ENCODE measurements at places on chromosomes 1 and 21.
A peak's percentile ranks its signal among the peaks of the same experiment; 100 is the strongest.

- no peak for DNase-seq
Observed at GRCh38 chr1:42824481-42825035, 7.4 kb upstream of the SVBP start.

DNA sequence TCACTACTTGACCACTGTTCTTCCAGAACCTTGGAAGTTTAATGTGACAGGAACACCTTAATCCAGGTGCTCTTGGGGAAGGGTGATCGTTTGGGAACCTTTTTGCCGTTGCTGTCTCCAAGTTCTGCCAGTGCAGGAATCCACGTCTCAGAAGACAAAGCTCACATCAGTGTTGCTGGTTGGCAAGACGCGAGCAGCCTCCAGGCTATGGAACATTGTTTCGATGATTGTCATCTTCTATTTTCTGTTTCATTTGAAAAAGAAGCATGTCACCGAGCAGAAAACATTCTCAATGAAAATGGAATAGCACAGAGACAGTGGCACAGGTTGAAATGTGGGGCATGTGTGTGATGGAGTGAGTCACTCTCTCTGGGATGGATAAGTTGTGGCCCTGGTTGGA is 11.7 kb downstream of the STUM start:
- DNase-seq: no peak

DNA sequence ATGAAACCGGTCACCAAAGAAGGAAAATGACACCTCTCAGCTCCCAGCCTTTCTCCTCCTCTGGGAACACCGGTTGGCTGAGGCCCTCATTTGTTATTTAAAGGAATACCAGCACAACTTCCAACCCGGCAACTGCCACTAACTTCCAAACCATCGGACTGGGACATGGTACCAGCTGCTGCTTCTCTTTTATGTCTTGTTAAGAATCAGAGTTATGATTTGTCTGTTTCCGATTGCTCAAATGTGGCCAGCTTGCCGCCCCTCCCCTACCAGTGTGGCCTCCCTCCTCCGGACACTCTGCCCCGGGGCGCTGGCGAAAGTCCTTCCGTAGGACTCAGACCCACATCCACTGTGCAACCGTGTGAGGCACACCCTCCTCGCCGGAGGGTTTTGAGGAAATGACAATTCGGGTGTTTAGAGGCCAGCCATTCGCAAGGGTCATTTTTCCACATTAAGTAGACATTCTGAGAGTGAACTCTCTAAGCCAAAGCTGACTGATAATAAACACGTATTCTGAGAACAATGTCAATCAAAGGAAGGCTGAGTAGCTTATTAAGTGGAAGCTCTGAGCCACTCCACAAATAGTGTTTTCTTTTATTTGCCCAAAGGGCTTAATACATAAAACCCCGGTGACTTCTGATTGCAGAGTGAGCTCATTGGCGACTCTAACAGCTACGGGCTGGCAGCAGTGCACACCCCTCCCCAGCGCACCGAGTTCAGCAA is 5.5 kb downstream of the RIPK4 start:
- DNase-seq: no peak

- DNase-seq: no peak
Observed at GRCh38 chr1:109947582-109948284, 36.8 kb upstream of the AHCYL1 start.

DNA sequence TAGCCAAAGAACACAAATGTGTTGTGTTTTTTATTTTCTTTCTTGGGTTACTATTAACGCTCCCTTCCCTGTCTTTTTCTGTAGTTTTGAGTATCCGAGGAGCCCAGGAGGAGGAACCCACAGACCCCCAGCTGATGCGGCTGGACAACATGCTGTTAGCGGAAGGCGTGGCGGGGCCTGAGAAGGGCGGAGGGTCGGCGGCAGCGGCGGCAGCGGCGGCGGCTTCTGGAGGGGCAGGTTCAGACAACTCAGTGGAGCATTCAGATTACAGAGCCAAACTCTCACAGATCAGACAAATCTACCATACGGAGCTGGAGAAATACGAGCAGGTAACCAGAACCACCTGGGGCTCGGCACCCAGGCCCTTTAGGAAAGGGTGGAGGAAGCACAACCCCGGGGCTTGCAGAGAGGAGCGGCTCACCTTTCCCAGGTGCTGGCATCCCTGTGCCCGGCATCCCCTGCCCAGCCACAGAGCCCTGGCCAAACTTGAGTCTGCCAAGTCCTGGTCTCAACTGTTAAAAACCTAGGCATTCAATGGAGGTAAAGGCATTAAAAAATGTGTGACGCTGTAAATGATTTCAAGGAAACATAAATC is 233.5 kb downstream of the PBX1 start:
- no peak for DNase-seq

- no peak for DNase-seq
Observed at GRCh38 chr1:160519642-160520435, 3.2 kb downstream of the SLAMF6 start.

DNA sequence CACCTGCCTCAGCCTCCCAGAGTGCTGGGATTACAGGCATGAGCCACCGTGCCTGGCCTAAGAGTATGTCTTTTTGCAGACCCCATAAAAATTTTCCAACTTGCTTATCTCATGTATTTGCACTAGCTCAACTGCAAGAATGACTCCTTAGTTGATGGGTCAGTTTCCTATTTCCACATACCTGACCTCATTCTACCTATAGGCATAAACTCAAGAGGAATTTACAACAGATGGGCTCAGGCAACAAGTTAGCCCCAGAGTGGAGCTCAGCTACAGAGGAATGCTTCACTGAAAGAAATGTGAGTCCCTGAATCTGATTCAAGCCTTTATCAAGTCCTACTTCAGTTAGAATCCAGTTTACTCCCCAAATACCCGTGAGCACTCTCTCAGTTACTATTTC is 5.3 kb upstream of the SLC37A1 start:
- DNase-seq: no peak

DNA sequence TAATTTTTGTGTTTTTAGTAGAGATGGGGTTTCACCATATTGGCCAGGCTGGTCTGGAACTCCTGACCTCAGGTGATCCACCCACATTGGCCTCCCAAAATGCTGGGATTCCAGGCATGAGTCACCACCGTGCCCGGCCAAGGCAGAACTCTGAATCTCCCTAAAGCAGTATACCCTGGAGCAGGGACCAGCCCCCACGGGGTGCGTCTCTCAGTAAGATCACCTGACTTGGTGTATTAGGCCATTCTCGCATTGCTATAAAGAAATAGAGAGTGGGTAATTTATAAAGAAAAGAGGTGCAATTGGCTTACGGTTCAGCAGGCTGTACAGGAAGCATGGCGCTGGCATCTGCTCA is 14.2 kb downstream of the DFFB start:
- DNase-seq: no peak

DNA sequence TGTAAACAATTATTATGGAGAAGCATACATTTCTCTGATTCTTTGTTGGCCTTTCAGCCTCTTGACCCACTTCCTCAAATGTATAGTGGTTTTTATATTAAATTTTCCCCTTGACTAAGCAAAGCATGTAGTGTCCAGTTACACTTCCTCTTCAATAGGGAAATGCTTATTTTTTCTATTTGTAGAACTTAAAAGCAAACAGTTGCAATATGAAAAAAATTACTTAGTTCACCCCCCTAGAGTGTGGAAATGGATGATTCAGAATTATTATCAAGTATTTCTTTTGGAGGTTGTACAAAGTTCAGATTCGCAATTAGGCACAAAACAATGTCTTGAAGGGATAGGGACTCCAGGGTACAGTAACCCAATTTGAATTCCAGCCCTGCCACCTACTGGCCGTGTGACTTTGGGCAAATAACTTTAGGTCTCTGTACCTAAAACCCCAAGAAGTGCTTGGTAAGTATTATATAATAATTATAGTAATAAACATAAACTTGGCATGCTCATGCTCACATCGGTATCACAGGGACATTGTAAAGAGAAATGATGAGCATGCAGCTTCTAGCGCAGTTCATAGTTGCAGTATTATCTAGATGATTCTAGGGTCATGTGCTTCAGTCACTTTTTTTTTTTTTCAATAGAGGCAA is 28.6 kb upstream of the IFNGR2 start:
- peak; percentile 32 for DNase-seq

DNA sequence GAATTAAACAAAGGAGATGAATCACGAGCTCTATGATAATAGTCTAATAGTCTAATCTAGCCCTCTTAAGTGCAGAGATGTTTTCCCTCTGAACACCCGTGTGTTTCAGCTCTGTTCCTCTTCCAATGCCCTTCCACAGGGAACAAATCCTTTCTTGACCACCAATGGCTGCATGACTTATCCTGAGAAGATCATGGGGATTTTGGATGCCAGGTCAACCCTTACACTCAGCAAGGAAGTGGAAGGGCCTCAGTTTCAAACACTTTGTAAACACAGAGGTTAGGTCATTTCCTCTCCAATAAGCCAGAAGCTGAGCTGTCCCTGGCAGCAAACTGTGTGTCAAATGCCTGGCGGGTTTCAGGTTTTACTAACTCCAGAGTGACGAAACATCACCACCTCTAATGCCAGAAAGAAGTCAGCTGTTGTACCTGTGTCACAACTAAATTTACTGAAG is 200.0 kb downstream of the GABPA start:
- DNase-seq: no peak

- DNase-seq: no peak
Observed at GRCh38 chr1:224251741-224252146, 68.7 kb downstream of the DEGS1 start.

DNA sequence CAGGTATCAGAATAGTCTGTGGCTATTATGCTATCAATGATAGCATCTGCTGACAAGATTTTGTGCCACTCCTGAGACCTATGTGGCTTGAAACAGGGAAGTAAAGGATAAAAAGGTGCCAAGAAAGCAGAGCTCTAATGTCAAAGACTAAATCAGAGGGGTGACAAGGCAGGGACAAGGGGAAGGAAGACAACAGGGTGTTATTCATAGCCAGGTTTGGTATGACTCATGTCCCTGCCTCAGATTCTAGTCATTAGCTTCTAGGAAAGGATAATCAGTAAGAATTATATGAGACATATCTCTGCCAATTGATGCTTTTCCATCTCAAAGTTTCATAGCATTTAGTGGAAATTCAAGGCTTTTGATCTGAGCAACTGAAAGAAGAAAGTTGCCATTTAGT is 31.8 kb upstream of the PLD5 start:
- DNase-seq: no peak

GRCh38 chr1:40362699-40363098 is 10.8 kb upstream of the SMAP2 start:
- DNase-seq: no peak

GRCh38 chr1:94279038-94279437 is 41.7 kb upstream of the ARHGAP29 start:
- DNase-seq: no peak

DNA sequence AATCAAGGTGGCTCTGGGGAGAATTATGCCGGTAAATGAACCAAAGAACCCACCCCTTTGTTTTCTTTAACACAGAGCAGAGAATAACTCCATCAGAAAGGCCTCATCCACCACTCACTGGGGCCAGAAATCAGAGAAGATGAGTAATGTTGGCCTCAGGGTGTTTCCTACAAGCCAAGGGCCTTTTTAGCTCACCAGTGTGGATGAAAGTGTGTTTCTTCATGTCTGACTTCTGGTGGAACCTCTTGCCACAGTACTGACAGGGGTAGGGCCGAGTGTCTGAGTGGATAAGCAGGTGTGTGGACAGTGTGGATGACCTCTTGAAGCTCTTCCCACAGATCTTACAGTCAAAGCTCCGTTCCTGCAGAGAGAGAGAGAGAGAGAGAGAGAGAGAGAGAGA is 8.3 kb downstream of the GFI1 start:
- DNase-seq: no peak

DNA sequence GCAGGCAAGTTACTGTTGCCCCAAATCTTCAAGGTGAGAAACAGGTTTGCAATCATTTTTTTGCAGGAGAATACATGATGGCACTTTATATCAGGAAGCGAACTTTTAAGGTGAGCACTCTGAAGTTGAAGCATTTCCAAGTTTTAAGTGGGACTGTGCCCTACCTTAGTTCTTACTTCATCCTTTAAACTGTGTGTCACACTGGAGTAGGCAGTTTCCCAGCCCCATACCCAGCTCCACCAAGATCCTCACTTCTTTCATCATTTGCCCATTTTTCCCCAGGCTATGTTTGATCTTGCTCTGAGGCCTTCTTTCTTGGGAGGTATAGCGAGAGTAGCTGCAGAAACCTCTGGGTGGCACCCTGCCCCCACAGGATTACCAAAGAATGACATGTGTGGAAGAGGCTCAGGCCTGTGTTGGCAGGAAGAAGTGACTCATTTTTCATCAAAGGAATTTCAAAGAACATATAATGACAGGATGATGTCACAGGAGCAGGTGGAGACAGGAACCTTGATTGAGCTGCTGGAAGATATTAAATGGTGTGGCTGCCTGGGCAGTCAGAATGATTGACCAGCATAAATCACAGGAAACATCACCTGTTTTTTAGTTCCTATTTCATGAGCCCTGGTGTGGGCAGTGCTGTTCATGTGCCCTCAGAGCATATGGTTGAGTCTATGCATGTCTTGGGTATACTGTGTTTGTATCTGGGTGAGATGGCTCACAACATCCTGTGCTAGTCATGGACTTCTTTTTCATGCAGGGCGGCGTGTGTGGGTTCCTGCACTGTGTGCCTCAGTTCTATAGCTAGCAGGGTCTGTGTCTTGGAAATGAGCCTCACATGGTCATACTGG is 20.8 kb upstream of the MACF1 start:
- peak; percentile 68 for DNase-seq

DNA sequence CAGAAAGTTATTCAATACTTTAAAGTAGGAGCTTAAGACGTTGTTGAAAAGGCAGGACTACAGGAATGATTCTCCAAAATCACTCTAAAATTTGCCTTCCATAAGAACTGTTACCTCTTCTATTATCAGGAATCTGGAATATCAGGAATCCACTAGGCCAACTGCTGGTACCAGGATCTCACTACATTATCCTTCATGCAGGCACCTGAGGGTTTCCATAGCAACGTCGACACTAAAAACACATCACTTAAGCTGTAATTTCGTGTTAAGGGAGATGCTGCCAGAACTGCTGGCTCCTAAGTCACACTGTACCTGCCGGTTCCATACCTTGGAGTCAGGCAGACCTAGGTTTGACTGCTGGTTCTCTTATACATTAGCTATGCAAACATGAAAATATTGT is 139.7 kb upstream of the C1orf87 start:
- DNase-seq: no peak

- no peak for DNase-seq
Observed at GRCh38 chr1:179314928-179315327, 21.3 kb downstream of the SOAT1 start.

- no peak for DNase-seq
Observed at GRCh38 chr1:30307182-30307581, 416.2 kb downstream of the MATN1 start.

GRCh38 chr1:159934136-159935039 is 9.1 kb upstream of the TAGLN2 start:
- DNase-seq: no peak
